EL (cell line): ENCODE measurements at places on chromosomes 7 and 10.
A peak's percentile ranks its signal among the peaks of the same experiment; 100 is the strongest.

- DNase-seq = no peak
These were observed 14.8 kb downstream of the COBL start for GRCh38 chr7:51301806-51302205.

- DNase-seq = peak; percentile 79
These were observed 757 bp downstream of the EIF3A start for GRCh38 chr10:119079599-119080520.

DNA sequence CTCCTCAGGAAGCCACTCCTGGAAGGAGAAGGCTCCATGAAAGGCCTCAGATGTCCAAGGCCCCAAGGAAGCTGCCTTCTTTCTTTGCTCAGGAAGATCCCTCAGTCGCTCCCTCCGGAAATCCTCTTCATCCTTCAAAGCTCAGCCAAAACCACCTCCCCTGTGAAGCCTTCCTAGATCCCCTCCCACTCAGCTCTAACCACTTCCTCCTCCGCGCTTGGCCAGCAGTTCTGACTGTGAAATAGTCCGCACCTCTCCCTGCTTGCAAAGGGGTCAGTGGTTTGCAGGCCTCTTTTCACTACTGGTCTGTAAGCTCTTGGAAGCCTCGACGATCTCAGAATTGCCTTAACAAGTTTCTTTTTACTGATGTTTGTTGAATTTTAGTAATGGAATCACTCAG, 23.9 kb downstream of the PYROXD2 start:
- no peak for DNase-seq

DNA sequence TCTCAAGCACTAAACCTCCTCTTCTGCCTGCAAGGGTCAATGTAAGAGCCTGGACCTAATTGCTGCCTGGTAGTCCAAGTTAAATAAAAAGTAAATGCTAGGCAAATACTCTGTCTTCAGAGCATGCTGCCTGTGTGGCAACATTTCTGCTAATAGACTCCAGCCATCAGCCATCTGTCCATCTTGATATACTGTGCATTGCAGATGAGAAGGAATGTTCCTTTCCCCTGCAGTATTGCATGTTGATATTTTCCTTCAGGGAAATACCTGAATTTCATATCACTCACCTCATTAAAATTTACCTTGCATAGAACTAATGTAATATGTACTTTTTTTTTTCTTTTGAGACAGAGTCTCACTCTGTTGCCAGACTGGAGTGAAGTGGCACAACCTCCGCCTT, 87.9 kb downstream of the SLC16A9 start:
- DNase-seq = no peak

- DNase-seq = no peak
These were observed 372.1 kb downstream of the DNAJB6 start for GRCh38 chr7:157708919-157709295.

DNA sequence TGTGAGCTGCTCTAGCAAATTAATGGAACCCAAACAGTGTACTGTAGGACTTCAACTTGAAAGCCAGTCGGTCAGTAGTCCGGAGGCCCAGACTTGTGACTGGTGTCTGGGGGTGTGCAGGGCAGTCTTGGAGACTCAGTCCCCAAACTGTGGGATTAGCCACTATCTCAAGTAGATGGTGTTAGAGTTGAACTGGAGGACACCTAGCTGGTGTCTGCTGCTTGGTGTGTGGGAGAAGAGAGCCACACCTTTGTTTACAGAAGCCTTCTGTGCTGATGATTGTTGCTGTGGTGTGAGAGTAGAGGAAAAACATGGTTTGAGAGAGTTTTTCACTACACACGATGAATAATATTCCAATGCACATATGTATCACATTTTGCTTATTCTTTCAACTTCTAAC, 47.4 kb downstream of the CUL2 start:
- no peak for DNase-seq

GRCh38 chr7:5476001-5476400, 52.4 kb upstream of the TNRC18 start:
- DNase-seq = no peak

DNA sequence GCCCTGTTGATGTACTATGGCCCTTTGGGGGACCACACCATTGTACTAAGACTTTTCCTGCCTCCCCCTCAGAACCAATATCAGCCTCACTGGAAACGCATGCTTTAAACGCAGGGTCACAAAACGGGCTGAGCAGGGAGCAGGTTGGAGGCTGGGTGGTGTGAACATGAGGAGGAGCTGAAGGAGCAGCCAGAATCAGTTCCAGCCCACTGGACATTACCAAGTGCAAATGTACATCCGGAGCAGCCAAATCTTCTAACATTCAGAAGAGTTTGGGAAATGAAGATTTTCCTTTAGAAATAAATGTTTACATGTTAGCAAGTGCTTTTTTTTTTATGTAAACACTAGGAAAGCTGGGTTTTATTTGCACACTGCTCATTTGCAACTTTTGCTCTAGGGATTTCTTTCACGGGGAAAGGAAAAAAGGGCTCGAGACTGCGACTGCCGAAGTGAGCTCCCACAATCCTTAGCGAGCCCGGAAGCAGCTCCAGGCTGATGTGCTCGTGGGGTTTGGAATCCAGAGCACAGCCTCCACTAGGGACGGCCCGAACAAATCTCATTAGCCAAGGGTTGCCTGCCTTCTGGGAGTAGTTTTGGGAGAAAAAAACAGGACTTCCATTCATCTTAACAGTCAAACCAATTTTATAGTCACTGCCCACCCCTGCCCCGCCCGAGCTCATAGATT, 108.0 kb upstream of the YAE1 start:
- peak; percentile 16 for DNase-seq

- DNase-seq = no peak
These were observed 208.3 kb downstream of the CELF2 start for GRCh38 chr10:11225935-11226334.

DNA sequence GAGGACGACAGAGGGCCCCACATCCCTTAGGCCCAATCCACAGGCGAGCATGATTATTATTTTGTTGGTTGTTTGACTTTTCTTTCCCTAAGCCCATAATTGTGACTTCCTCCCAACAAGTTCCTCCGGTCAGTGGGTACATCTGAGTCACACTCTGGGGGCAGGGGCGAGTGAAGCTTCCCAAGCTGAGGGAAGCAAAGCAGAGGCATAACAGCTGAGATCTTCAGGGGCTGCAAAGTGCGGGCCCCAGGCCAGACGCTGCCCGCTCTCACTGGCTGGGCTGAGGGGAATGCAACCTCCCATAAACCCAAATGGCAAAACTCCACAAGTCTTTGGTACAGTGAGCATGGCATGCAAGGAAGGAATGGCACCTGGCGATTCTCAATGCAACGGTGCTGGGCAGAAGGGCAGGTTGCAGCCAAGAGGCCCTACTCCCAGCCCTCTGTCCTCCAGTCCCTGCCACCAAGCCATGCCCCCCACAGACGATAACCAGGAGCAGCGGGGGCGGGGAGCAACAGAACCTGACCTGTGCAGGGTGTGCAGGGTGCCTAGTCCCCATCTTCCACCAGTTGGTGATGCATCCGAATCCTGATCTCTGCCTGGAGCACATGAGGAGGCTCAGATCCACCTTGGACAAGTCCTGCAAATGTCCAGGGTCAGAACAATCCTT, 25.3 kb downstream of the TNS3 start:
- peak; percentile 40 for DNase-seq

- peak; percentile 90 for DNase-seq
These were observed 951.0 kb downstream of the LRMDA start for GRCh38 chr10:76382381-76382851.

DNA sequence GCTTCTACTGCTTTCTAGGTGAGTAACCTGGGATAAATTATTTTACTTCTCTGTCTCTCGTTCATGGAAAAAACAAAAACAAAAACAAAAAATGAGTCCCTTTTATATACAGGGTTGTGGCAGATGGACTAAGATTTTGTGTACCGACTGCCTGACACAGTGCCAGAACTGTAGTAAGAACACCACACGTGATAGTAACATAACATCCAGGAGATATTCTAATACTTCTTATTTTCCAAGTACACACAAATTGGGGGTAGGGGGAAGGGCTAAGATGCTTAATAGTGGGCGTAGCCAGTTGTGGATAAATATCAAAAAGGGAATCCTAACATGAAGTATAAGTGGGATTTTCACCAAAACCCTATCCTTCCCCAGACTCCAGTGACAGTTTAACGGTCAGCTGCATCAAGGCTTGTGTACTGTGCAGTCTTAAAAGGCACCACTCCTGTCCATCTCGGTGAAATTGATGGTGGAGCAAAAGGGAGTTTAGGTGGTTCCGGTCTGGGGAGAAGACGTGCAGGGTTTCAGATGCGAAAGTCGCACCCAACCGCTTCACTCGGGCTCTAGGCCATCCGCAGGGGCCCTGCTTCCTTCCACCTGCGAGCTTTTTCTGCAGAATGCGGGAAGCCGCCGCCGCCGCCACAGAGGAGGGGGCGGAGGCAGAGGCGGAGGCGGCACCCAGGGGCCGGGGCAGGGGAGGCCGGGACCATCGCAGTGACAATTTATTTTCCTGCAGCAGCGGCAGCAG, at the start of gene STAMBPL1:
Gene STAMBPL1 (plus strand): TSS at position 712 of the 748 bp plus-strand sequence. CDS start 21,464 bp downstream, outside the sequence.
- no peak for DNase-seq

DNA sequence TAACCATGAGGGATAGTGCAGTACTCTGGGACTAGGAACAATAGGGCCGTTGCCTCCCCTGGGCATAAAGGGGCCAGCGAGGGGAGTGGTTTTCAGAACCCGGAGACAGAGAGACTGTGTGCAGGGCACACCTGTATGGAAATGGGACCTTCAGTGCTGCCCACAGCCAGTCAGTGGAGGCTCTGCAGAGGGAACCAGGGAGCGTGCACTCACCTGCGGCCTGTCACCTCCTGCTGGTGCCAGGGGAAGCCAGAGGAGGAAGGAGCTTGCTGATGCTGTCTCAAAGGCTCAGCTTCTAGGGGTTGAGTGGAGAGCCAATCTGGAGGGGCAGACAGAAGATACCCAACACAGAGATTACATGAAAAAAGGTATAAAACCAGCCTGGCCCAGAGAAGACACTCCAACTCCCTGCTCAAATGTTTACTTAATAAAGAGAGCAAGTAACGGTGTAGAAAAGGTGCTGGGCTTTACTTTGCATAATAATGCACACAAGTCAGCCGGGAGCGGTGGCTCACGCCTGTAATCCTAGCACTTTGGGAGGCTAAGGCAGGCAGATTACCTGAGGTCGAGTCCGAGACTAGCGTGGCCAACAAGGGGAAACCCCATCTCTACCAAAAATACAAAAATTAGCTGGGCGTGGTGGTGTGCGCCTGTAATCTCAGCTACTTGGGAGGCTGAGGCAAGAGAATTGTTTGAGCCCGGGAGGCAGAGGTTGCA, 35.5 kb upstream of the WAPL start:
- no peak for DNase-seq
